Hindlimb muscle (tissue), 1 donor: ENCODE measurements at places on chromosomes 5 and 9. TPM values are rescaled to one million over a fixed set of nuclear protein-coding genes. Genes with fewer than 3 reads are reported as not detected.
A peak's percentile ranks its signal among the peaks of the same experiment; 100 is the strongest.

Gene CTXN3
- 1.2 TPM for polyA plus RNA-seq

Gene IDNK
- polyA plus RNA-seq = 4.2 TPM

DNA sequence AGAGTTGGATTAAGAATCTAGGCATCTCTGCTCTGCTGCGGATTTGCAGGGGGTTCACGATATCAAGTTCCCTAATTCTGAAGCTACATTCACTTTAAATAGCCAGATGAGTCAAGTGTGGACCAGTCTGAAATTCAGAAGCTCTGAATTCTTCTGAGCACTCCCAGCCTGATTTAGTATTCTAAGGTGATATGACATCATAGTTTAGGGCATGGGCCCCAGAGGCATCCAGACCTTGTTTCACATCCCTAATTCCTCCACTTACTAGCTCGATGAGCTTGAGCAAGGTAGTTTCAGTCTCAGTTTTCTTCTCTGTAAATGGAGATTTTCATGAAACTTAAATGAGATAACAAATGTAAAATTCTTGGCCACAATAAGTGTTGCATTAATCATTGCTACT, 65.2 kb downstream of the TMEM167A start:
- DNase-seq = no peak

DNA sequence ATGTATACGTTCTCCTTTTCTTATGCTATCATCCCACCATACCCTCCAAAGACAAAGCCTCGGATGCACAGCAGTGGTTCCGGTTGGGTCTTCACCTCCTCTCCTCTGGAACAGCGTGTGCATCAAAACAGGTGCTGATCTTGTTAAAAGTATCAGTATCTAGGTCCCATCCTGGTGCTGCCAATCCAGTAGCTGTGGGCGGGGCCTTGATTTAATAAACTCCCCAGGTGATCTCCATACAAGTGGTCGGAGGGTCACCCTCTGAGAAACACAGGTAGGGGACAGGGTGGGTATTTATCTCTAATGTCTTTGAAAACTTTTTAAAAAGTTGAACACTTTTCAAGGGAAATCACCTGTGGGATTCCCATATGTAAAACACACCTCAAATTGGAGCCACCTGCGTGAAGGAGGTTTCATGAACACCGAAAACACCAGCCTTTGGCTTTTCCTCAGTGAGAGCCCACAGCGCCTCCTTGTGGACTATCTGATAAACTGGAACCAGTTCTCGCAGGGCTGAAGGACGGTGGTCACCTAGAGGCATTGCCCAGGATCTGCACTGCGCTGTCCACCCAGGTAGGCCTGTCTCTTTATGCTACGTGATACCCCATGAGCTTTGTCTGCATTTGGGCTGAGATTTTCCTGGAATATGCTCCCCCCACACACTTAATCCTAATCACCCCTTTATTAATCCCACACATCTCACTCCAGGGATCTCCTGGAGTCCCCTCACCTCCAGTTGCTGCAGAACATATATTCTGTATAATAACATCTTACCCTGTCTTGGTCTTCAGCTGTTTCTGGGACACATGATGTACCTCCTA, 80.5 kb upstream of the EPB41L4B start:
- no peak for DNase-seq

- DNase-seq = no peak
These were observed 54.6 kb upstream of the STXBP1 start for GRCh38 chr9:127557466-127557869.

- no peak for DNase-seq
These were observed 9.5 kb downstream of the HK3 start for GRCh38 chr5:176889321-176890280.

DNA sequence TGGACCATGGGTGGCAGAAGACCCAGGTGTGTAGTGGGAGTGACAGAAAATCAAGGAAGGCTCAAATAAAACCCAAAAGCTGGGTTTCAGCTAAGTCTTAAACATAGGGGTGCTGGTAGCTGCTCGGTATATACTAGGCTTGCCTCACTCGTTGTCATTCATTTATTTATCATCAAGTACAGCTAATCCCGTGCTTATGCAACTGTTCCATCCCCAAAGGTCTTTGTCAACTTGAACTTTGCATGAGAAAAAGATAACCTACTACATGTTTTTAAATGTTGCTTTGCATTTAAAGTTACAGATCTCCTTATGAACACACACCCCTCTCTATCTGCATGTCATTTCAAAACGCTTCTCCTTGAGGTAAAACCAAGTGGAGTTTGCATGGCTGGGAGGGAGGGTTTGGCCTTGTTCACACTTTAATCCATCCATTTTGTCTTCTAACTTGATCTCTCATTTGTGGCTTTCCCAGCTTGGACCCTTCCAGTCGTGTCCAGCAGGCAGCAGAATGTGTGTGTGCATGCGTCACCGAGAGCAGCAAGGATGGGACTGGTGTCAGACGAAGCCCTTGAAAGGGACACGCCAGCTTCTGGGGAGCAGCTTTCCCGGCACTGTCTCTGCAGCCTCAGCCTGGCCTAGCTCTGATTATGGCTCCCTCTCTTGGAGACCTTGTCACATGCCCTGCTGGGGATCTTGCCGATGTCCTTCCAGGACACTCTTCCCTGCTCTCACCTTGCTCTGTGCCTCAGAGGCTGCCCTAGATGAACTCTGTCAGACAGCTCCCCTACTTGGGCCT, 133.5 kb downstream of the GADD45G start:
- DNase-seq = no peak

GRCh38 chr9:33687779-33688178, 107.6 kb upstream of the PRSS3 start:
- DNase-seq = no peak

DNA sequence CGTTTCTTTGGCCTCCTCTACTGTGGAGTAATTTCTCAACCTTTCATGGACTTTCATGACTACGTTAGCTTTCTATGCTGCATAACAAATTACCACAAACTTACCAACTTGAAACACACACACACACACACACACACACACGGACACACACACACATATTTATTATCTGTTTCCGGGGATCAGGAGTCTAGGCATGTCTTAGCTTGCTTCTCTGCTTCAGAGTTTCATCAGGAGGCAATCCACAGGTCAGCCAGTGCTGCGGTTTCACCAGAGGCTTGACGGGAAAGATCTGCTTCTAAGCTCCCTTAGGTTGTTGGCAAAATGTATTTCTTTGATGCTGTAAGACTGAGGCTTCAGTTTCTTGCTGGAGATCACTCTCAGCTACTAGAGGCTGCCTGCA, 59.0 kb upstream of the C9orf72 start:
- DNase-seq = no peak

DNA sequence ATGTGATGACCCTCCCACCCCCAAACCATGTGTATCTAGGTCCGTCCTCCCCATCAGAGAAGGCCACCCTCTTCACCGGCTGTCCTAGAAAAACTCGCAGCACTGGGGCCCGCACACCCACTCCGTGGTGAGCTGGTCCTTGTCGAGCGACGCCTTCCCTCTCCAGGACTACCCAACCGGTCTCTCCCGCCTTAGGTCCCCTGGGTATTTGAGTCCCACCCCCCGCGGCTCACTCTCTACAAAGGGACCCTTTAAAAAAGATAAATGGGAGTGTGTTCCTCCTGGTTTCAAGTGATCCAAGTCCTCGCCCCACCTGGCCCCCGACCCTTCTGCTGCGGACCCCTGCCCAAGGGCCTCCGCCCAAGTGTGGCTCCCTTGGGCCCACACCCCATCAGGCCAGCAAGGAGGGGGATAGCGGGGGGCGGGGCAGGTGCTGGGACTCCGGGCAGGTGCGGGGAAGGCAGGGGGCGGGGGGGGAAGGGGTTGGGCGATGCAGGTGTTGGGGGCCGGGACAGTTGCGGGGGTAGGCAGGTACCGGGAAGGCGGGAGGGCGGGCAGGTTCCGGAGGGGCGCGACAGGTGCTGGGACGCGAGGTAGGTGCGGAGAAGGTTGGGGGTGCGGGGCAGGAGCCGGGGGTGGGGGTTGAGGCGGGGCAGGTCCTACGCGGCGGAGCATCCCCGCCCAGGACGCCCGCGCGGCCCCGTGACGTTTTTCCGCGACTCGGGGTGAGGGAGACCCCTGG, 970 bp upstream of the ARRDC1 start:
- no peak for DNase-seq

DNA sequence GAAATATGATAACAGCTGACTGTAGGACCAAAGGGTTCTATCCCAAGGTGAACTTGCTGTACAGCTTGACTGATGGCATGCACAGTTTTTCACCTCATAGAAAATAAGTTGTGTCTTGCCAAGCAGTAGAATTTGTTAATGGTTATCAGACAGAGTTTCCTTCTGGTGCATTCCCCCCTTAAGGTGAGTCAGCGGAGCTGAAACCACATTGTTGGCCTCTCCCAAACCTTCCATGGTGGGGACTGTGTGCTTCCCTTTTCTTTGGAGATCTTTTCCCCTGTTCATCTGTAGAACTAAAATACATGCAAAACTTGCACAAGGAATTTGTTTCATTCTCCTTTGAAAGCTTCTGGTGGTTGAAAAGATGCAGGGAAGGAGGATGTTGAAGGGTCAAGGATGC, 179.8 kb downstream of the FGF1 start:
- no peak for DNase-seq

- DNase-seq = peak; percentile 74
These were observed 39.4 kb downstream of the LURAP1L start for GRCh38 chr9:12813960-12814876.

DNA sequence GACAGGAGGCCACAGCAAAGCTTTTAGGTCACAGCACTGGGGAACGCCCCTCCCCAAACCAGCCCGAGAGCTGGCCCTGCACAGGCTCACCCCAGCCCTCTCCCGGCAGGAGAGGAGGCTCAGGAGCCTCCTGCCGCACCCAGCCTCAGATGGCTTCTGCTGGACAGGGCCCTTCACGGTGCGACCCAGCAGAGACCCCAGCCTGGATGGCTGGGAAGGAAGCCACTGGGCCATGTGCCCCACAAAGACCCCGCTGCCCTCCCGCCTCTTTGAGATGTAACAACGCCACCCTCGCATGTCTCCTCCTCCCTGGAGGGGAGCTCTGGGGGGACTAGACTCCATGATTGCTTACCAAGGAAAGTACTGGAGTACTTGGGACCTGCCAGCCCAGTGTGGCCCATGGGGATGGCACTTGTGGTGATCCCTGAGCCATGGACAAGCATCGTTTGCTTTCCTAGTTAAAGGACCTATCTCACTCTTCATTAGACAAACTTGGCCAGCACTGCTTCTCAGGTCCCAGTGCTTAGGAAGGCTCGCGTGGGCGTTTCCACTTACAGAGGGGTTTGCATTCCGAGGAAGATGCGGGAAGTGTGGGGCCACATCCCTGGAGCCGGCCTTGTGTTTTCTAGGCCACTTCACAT, 9.0 kb downstream of the MYMK start:
- DNase-seq = no peak

- DNase-seq = no peak
These were observed 5.8 kb upstream of the OR13C2 start for GRCh38 chr9:104611213-104611612.

GRCh38 chr5:105504-106070, 13.6 kb downstream of the PLEKHG4B start:
- no peak for DNase-seq

DNA sequence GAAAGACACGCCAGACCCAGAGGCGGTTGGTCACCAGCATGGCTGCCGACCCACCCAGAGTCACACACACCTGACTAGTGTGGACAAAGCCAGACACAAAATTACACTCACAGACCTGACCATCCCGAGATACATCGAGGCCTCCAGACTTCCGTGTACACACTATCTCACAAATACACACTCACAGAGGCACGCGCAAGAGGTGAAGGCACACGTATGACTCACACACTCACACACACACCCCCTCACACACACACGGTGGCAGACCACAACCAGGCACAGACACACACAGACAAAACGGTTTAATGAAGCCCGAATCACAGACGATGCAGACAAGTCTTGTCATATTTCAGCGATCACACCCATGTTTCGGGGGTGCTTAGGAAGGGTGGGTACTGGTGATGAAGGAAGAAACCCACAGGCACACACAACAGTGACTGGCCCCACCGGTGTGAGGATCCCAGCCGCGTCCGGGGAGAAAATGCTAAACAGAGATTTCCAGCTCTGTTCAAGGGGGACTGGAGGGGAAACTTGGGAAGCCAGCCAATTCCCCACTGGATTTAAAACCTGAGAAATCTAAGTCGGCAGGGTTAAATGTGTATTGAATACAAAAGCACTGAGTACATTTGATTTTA, 51.3 kb downstream of the CRB2 start:
- no peak for DNase-seq

DNA sequence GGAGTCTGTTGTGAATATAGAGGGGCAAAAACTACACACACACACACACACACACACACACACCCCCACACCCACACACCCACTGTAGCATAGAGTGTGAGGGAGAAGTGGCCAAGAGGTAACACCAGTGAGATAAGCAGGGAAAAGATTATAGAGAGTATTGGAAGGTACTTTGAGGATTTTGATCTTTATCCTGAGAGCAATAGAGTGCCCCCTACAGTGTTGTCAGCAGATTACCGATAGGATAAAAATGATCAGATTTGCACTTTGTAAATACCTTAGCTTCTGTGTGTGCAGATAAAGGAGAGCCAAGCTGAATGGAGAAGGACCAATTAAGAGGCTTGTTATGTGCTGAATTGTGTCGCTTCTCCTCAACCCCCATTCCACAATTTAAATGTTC, 32.3 kb downstream of the ERCC6L2 start:
- DNase-seq = no peak

DNA sequence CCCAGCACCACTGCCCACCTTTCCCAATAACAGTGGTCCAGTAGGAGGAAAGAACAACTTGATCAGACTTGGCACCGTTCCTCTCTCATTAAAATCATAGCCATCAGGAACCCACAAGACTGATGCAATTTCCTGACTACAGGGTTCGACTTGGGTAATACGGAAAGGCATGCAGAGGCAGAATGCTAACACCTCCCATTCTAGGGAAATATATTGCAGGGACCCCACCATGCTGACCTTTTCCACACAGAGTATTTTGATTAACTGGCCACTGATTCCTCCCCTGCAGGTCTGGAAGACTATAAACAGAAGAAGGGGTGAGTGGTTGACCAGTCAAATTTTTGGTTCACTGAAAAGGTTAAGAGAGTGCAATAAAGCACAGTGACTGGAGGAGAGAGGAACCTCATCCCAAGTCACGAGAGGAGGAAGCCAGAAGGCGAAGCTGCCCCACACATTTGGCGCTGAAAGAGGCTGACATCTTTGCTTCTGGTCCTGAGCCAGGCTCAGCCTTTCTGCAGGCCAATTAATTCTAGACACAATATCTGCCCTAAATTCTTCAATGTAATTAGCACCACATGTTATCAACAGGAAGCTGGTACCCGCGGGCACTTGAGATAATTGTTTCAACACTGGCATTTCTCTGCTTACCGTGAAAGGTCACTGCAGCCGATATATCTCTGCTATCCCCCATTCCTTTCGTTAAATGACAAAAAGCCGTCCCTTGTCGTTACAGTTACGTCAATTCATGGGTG, 64.7 kb upstream of the SPOCK1 start:
- no peak for DNase-seq

- peak; percentile 51 for DNase-seq
These were observed 51.2 kb upstream of the ADRA1B start for GRCh38 chr5:159864885-159865691.

GRCh38 chr9:77177894-77178794, 810 bp downstream of the VPS13A start:
- DNase-seq = peak; percentile 21

DNA sequence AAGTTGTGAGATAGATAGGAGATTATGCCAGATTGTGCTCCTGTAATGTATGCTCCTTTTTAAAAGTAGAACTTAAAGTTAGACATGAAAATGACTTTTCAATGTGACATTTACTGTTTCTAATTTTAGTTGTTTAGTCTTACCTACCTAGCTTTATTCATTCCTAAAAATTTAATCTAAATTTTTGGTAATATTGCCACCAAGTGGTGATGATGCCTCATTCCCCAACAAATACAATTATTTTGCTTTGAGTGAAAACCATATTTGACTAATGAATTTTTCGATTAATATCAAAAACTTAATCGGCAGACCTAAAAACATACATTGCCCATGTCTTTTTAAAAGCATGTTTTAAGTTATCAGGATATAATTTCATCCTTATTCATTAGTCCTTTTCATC, 25.6 kb downstream of the PPWD1 start:
- no peak for DNase-seq
